CD8-positive, alpha-beta T cell (primary cell): ENCODE measurements at places on chromosomes 6 and 20.

DNA sequence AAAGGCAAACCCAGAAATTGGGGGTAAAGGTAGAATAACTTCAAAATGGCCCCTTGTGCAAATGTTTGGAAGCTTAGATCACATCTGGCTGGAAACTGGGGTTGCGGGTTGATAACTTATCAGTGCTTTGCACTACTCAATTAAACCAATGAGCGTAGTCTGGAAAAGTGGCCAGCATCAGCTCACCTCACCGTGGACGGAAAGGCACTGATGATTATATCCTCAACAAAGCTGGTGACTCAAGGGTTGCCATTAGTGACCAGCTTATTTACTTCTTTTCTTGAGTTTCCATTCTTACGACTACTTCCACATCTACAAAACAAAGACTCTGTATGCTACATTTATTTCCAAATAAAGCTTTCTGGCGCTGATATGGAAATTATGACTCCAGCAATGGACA lies 198.5 kb upstream of the HEY2 start:
- DNase-seq, result no peak

DNA sequence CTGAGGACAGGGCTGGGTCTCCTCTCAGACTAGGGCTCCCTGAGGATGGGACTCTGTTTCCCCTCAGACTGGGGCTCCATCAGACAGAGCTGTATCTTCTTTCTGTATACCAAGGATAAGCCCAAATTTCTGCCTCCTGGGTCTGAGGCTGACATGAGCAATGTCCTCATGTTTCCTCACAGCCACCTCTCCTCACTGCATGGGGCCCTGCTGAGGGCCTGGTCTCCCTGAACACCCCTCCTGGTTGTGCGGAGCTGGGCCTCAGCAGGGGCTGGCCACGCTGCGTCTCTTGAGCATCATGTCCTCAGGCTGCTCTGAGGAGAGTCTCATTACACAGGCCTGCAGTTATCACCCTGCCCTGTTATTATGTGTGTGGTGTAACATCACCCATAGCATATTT lies 144.6 kb downstream of the LRFN2 start:
- DNase-seq, result no peak

DNA sequence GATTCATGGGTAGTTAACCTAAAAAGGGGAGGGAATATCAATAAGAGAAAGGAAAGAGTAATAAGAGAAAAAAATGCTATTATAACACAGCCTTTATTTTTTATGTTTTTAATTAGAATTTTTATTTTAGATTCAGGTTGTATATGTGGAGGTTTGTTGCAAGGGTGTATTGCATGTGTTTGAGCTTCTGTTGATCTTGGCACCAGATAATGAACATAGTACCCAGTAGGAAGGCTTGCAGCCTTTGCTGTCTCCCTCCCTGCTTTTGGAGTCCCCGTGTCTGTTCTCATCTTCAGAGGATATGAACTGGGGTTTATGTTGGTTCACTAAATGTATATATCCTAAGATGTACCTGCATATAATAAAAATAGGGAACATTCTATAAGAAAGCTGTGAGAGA lies 250.0 kb downstream of the UST start:
- DNase-seq, result no peak

DNA sequence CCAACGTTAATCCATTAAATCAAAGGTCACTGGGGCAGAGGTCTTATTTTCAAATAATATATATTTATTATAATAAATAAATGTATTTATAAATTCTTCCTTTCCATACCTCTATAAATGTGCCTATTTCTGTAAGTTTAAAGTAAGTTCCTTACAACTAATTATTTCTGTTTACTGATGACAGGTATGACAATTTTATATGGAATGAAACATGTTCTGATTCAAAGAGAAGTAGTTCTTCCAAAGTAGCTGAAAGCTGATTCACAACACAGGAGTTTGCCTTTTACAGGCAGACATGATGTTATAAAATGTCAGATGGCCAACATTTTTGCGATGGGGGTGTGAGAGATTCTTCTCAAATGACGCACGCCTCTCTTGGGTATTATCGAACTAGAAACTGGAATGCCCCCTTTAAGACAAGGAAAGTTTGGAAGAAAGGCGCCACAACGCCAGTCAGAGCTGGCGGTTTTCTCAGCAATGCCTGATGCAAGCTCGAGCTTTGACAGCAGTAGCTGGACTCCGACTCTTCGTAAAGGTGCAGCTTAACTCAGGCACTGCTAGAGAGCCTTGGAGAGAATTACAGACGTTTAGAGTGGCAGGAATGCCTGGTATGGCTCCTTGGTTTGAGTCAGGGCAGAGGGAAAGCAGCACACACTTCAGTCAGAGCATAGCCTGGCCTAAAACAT lies 92.1 kb downstream of the FOXC1 start:
- no peak for DNase-seq

- DNase-seq, result no peak
These were observed 57.4 kb upstream of the CTNNBL1 start for GRCh38 chr20:37636212-37636975.

- DNase-seq, result no peak
These were observed at the start of gene PLA2G7 for GRCh38 chr6:46734867-46735719. TSS of gene PLA2G7 (minus strand) at chr6:46735375. CDS start at chr6:46722891, 12,484 bp downstream.
